ENCODE measurements at places on chromosomes 13 and 19.

GRCh38 chr13:104823071-104823470 is 1712.4 kb downstream of the EFNB2 start:
- no peak for DNase-seq

DNA sequence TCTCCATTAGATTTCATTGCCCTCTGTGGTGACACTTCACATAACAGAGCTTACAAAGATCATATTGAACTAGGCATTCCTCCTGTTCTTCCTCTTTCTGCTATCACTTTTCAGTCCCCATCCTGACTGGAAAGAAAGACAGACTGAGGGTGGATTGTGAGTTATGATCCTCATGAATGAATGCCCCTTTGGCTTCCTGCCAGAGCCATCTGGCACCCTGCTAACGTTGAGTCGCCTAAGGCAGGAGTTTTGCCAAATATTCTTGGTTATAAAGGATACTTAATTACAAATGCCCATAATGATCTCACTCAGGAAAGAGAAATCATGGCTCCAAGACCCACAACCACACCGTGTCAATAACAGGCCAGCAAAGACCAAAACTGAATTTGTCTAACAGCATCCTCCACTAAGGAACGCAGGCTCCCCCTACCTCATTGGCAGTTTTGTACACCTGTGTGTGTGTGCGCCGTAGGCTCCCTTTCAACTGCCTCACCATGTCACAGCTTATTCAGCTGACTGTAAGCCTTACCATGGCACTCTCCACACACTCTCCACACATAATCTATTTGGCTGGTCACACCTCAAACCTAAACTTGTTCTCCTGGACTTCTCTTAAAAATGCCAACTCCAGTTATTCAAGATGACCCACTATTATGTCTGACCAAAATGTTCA is 15.5 kb downstream of the ZNF211 start:
- DNase-seq = no peak

GRCh38 chr13:71677124-71677523 is 189.9 kb downstream of the DACH1 start:
- peak; percentile 69 for DNase-seq

- no peak for DNase-seq
Observed at GRCh38 chr13:111292710-111293485, 27.5 kb upstream of the TEX29 start.

GRCh38 chr19:7888145-7888825 is at the start of gene LRRC8E:
Gene LRRC8E, plus strand, starts transcription at chr19:7888510. Its CDS starts 7,094 bp downstream, at chr19:7895604.
- peak; percentile 80 for DNase-seq

Measured in HEK293T (cell line).